CD4-positive, alpha-beta memory T cell (primary cell): ENCODE measurements at places on chromosomes 6 and 20. TPM values are rescaled to one million over a fixed set of nuclear protein-coding genes. Genes with fewer than 3 reads are reported as not detected.

The SPATA25 gene
- 2.8 TPM for total RNA-seq

The LAMA4 gene
- not detected for total RNA-seq

The TRERF1 gene
- total RNA-seq, result 28.3 TPM

The SRC gene
- total RNA-seq, result 4.1 TPM

The RFX6 gene
- not detected for total RNA-seq

The ANKEF1 gene
- 5.0 TPM for total RNA-seq

The DEFB132 gene
- not detected for total RNA-seq

The PTPN1 gene
- total RNA-seq, result 61.5 TPM

The MUC21 gene
- not detected for total RNA-seq

The FYN gene
- 664 TPM for total RNA-seq

The OSER1 gene
- total RNA-seq, result 35.5 TPM

The LY6G6D gene
- not detected for total RNA-seq

The C6orf15 gene
- total RNA-seq, result not detected

The TCEA2 gene
- 43.3 TPM for total RNA-seq

The TFAP2B gene
- not detected for total RNA-seq

The CAPN11 gene
- not detected for total RNA-seq

The OR2B6 gene
- total RNA-seq, result not detected

The FOXA2 gene
- not detected for total RNA-seq

The EPPIN gene
- total RNA-seq, result not detected

The PLCB4 gene
- total RNA-seq, result not detected

The SLC52A3 gene
- total RNA-seq, result not detected

The SIGLEC1 gene
- 0.30 TPM for total RNA-seq

The EYS gene
- not detected for total RNA-seq

The VSTM2L gene
- not detected for total RNA-seq

The HSPA12B gene
- not detected for total RNA-seq

The BNIP5 gene
- not detected for total RNA-seq

The ZBTB46 gene
- total RNA-seq, result 0.87 TPM

The ZBTB24 gene
- total RNA-seq, result 28.4 TPM

The SYNDIG1 gene
- total RNA-seq, result not detected

The LY6G6F gene
- not detected for total RNA-seq

The COL9A1 gene
- not detected for total RNA-seq

The RIPOR3 gene
- total RNA-seq, result not detected

The CALHM4 gene
- total RNA-seq, result not detected

The CFAP61 gene
- not detected for total RNA-seq

The FKBP1A gene
- 77.8 TPM for total RNA-seq

The TPX2 gene
- 0.44 TPM for total RNA-seq

The NKAIN2 gene
- total RNA-seq, result not detected
